ENCODE measurements at places on chromosomes 5 and 9.

DNA sequence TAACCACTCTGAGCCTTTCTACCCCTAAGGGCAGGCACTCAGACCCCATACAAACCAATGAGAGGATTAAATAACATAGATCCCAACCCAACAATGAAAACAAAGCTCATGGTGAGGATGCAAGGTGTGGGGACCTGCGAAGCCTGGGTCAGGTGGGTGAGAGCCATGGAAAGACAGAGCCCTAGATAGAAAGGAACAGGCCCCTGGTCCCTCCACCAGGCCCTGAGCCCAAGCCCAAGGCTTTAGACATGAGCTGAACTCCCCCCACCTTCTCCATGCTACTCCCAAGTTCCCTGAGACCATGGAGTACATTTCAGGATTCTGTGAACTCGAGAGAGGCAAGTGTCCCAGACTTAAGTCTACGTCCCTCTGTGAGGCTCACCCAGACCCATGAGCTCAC is 106.5 kb downstream of the SAXO1 start:
- DNase-seq = no peak

GRCh38 chr5:56612759-56613158 is 202.6 kb upstream of the MAP3K1 start:
- no peak for DNase-seq

- DNase-seq = no peak
Measured at GRCh38 chr9:11821306-11821975, 871.7 kb upstream of the TYRP1 start.

GRCh38 chr5:62093976-62094375 is 212.0 kb upstream of the KIF2A start:
- no peak for DNase-seq

DNA sequence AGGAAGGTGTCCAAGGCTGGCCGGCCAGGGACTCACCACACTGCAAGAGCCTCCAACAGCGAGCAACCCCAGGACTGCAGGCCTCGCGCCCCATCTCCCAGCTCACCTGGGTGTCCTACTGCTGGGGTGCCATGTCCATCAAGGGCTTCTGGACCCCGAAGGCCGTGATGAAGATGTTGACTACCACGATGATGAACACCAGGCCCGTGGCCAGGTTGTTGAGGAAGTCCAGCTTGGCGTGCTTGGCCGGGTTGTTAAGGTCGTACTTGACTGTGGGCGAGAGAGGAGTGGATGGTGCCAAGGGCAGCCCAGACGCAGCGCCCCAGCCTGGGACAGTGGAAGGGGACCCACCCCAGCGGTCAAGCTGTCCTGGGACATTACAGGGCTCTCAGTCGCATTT is 9.3 kb downstream of the NINJ1 start:
- DNase-seq = peak; percentile 1

DNA sequence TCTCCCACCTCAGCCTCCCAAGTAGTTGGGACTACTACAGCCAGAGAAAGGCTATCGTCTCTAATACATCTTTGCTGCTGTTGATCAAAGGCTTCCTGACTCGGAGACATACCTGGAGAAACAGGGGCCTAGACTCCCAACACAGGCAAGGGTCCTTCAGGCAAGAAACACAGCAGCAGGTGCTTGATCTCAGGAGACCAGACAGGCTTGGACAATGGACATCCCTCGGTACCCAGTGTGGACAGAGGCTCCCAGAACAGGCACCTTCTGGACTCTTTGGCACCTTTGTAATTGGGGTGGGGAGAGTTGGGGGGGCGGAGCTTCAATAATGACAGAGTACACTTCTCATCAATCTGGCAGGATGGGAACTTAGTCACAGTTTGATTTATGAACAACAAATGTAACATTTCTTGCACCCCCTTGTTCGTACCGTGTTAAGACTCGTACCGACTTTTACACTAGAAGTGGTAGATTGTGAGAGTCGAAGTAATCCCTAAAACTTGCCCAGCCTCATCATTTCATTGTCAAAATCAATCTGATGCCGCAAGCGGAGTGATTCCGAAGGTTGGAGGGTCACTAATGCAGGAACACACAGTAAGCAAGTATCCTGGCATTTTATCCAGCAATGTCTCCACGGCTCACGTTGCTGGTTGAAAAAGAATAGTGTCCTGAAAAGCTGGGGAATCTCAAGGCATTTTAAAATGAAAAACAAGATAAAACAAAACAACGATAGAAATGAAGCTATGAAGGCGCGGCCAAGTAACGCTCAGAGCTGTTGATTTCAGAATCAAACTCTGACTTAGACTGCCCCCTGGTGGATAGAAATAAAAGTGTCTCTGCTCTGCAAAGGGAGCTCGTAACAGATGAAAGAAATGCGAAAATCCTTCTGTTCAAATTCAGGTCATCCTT is 46.4 kb upstream of the STK32A start:
- DNase-seq = no peak

- no peak for DNase-seq
Measured at GRCh38 chr5:179405426-179406030, 60.3 kb upstream of the ADAMTS2 start.

- no peak for DNase-seq
Measured at GRCh38 chr5:125245216-125245615, 498.8 kb upstream of the ZNF608 start.

DNA sequence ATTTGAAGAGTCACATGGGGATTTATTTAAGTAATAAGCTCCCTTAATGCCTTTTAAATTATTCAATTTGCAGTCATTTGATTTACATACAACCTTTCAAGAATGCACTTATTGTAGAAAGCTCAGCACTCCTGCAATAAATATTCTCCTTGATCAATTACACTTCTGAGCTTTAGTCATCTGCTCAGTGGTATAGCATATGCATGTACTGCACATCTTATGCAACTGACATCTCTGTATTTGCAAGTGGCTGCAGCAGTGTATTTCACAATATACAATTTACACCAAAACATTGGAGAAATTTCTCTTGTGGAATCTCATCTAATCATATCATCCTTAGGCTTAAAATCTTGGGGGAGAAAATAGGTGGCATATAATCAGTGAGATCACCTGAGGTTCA is 325.7 kb downstream of the SLF1 start:
- DNase-seq = no peak
